HT-29 (cell line): ENCODE measurements at places on chromosomes 7 and 10. TPM values are rescaled to one million over a fixed set of nuclear protein-coding genes. Genes with fewer than 3 reads are reported as not detected.

TRPV6 gene
- 0.55 and 0.56 TPM in 2 replicates for total RNA-seq

CPA1 gene
- total RNA-seq: not detected in 2 replicates

KCND2 gene
- total RNA-seq: not detected in 2 replicates

GPAM gene
- total RNA-seq: 2.3 and 3.4 TPM in 2 replicates

TEX47 gene
- total RNA-seq: not detected in 2 replicates

SLC16A9 gene
- not detected in 2 replicates for total RNA-seq

PON3 gene
- 2.2 and 3.6 TPM in 2 replicates for total RNA-seq

LRIT1 gene
- total RNA-seq: not detected in 2 replicates

LEP gene
- total RNA-seq: not detected in 2 replicates

HHEX gene
- total RNA-seq: 1.4 and 2.0 TPM in 2 replicates

CACNB2 gene
- not detected in 2 replicates for total RNA-seq
